DND-41 (cell line): ENCODE measurements at places on chromosomes 16 and 17.
A peak's percentile ranks its signal among the peaks of the same experiment; 100 is the strongest.

GRCh38 chr17:45224671-45225050 lies 3.0 kb downstream of the FMNL1 start:
- peak overlapping the region; percentile 95 for H3K27ac ChIP-seq
- H3K36me3 ChIP-seq, result peaks cover 17% of the 10 kb centered on the region; the same call in 1 of the 2 replicates
- peak overlapping the region; percentile 69 for H3K4me3 ChIP-seq
- DNase-seq, result peak; percentile 44
- peaks cover 87% of the 10 kb centered on the region for H3K4me1 ChIP-seq

DNA sequence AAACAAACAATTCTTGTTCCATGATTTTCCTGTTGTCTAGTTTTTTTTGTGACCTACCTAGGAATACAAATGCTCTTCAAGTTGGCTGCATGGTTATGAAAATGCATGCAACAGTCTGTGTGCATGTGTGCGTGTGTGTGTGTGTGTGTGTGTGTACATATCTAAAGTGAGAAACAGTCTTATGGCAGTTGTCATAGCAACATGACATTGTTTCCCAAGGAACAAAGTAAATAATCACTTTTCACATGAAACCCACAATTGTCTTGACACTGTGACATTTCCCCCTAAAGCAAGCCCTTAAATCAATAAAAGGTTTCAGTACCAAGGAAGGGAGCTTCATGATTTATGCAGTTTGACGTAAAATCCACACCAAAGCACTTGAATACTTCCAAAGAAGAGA lies 758.4 kb downstream of the CDH8 start:
- H3K4me3 ChIP-seq, result no peak overlapping the region
- H3K27me3 ChIP-seq, result no peaks in the 10 kb centered on the region
- DNase-seq, result no peak

GRCh38 chr17:63816669-63817068 lies 10.6 kb upstream of the PSMC5 start:
- H3K27ac ChIP-seq, result no peak overlapping the region
- DNase-seq, result no peak
- no peak overlapping the region for H3K4me3 ChIP-seq

GRCh38 chr17:15278924-15279477 lies 13.9 kb upstream of the PMP22 start:
- no peak overlapping the region for H3K4me3 ChIP-seq
- DNase-seq, result no peak
- no peaks in the 10 kb centered on the region for H3K27me3 ChIP-seq
- no peaks in the 10 kb centered on the region for H3K4me1 ChIP-seq
- H3K36me3 ChIP-seq, result no peaks in the 10 kb centered on the region

GRCh38 chr16:72291531-72291981 lies 119.6 kb upstream of the PMFBP1 start:
- H3K27me3 ChIP-seq, result no peaks in the 10 kb centered on the region
- no peak overlapping the region for H3K27ac ChIP-seq
- no peaks in the 10 kb centered on the region for H3K36me3 ChIP-seq
- H3K4me3 ChIP-seq, result no peak overlapping the region
- H3K4me1 ChIP-seq, result no peaks in the 10 kb centered on the region
